ENCODE measurements at places on chromosomes 3 and 15.

DNA sequence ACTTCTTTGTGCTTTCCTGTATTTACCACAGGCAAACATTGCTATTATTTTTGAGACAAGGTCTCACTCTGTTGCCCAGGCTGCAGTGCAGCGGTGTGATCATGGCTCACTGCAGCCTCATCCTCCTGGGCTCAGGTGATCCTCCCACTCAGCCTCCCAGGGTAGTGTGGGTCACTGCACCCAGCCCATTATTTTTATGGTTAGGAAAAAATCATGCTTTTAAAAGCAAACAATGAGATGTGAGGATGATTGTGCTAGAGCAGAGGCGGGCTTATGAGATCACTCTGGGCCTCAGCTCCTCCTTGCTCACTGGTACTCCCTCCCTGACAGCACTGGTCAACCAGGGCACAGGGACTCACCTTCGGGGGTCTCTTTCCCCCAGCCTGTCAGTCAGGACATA lies 2.2 kb downstream of the MAN2C1 start:
- no peak for DNase-seq

DNA sequence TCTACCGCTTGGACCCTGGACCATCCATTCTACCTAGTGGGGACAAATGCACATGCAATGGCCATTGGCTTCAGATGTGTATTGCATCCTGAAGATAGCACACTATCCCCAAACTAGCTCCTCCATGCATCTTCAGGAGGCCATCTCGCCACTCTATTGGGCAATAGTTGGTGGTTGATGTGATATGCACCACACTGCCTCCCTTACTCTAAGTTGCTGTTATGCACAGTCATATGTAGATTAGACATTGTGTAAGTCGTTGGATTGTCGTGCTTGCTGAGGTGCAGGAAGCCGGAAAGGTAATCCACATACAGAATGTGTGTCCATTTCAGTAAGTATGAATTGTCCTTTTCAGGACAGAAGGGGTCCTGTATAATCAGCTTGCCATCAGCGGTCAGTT lies 26.7 kb upstream of the PLA2G4D start:
- DNase-seq, result no peak

GRCh38 chr3:127655641-127656040 lies 17.1 kb upstream of the ABTB1 start:
- DNase-seq, result no peak

GRCh38 chr15:31265871-31266711 lies 60.5 kb upstream of the KLF13 start:
- peak; percentile 80 for DNase-seq

DNA sequence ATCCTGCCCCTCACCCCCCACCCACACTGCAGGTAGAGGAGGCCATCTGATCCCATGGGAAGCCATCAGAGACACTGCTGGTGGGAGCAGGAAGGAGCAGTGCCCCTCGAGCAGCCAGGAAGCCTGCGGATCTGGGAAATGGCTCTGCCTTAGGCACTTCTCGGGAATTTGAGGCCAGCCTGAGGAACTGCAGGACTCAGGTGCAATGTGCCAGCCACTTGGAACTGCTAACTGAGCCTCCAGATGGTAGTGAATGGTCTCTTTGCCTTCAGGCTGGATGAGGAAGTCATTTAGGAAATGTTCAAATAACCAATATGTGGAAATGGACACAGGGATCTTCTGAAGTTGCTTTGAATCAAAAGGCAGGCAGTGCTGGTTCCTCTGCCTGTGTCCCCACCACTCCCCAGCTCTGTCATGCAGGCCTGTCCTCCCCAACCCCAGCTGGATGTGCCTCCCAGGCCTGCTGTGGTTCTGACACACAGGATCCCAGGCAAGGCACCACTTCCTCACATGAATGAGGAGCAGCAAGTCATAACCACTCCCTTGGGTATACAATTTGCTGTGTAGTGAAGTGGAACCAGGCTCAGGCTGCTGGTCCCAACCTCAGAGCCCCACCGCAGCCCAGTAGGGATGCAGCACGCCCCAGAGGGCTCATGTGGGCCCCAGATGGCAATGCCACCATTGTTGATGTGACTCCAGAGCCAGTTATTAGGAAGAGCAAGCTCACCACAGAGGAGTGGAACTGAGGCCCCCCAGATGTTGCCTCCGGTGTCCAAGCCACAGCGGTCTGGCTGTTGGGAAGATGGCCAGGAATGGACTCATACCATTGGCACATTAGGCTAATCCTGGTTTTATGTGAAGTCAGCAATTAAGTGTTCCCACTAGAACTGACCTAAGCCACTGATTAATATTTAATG lies 46.5 kb upstream of the LIMD1 start:
- DNase-seq, result peak; percentile 56

DNA sequence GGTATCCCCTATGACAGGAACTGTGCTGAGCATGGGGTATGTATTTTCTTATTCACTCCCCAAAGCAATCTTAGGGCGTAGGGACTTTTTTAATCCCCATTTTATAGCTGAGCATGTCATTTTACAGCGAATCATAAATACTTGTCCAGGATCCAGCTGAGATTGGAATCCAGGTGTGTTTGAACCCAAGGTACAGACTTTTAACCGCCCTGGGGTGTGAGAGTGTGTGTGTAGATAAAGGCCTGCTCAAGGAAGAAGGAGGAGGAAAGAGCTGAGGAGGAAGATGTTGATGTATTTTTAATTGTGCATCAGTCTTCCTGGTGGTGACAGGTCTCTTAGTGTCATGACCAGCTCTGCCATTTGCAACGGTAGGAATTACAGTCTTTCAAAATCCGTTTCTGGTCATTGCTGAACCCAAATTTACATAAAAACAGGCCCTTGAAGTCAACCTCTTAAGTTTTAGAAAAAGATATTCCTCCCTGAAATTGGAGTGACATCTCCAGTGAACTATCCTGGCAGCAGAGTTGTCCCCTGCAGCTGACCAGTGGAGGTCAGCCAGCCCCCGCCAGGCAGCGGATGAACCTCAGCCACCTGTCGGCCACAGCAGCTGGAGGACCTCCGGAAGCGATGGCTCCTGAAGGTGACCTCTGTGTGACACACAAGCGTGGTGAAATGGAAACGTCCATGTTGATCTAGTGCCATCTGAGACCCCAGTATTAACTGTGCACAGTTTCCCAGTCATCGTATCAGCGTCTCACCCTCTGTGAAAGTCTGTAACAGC lies 92.8 kb upstream of the MITF start:
- no peak for DNase-seq
